IMR-90 (cell line): ENCODE measurements at places on chromosomes 12 and 14.

DNA sequence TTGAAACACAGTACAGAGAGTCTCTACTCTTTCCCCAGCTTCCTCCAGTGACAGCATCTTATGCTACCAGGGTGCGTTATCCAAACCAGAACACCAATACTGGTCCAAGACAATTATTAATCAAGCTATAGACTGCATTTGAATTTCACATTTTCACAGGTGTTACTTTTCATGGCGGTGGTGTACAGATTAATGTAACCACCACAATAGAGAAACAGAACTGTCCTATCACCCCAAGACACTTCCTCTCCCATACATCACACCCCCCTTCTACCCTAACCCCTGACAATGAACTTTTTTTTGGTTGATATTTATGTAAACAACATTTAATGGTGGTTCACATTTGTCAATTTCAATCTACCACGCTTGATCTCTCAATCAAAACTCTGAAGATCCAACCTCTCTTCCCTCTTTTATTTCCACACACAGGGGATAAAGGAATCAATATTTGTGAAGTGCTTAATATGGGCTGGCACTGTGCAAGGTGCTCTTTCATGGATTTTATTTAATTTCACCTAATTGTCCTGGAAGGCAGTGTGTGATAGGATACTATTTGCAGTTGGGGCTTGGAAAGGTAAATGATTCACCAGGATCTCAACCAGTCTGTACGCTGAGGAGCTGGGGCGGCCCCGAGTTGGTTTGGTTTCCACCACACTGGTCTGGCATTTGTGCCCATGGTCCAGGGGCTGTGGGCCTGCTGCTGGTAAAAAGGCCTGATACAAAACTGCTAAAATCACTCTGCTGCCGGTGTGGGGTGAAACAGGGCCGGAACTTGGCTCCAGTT lies 54.6 kb upstream of the DICER1 start:
- no peak for DNase-seq

- DNase-seq: no peak
These were observed 13.1 kb downstream of the ARF6 start for GRCh38 chr14:49905989-49906388.

DNA sequence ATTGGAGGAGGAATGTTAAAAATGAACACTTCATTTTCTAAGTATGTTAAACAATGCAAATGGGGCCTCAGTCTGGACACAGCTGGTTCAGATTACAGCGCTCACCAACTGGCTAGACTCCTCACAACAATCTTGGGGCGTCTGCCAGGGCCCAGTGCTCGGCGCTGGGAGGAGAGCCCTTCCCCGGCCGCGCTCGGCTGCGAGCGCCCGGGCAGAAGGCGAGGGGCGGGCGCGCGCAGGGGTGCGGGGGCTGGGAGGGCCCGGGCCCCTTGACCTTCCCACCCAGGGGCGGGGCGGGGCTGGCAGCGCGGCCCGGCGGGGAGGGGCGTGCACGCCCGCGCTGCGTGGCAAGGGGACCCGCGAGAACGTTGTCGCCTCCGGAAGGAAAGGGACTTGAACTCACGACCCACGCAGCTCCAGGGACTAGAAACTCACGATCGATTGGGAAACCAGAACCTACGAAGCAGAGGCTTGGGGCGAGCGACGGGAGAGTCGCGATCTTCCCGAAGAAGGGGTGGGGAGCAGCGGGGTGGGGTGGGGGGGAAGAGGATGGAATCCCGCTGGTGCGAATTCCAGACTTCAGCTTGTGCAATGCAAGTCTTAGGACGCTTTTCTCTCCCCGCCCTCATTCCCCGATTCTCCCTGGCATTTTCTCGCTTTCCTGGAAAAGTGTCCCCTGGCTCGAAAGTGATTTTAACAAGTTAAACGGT lies at the start of gene FBLN5:
Gene FBLN5, minus strand, starts transcription at position 220 of the 710 bp plus-strand sequence. CDS start 465 bp downstream, outside the sequence.
- peak; percentile 88 for DNase-seq

GRCh38 chr12:20653871-20654270 lies 41.3 kb upstream of the SLCO1C1 start:
- peak; percentile 11 for DNase-seq

GRCh38 chr14:21072031-21072473 lies 1.9 kb downstream of the ARHGEF40 start:
- DNase-seq: peak; percentile 81
